ENCODE measurements at places on chromosomes 16 and 17.

DNA sequence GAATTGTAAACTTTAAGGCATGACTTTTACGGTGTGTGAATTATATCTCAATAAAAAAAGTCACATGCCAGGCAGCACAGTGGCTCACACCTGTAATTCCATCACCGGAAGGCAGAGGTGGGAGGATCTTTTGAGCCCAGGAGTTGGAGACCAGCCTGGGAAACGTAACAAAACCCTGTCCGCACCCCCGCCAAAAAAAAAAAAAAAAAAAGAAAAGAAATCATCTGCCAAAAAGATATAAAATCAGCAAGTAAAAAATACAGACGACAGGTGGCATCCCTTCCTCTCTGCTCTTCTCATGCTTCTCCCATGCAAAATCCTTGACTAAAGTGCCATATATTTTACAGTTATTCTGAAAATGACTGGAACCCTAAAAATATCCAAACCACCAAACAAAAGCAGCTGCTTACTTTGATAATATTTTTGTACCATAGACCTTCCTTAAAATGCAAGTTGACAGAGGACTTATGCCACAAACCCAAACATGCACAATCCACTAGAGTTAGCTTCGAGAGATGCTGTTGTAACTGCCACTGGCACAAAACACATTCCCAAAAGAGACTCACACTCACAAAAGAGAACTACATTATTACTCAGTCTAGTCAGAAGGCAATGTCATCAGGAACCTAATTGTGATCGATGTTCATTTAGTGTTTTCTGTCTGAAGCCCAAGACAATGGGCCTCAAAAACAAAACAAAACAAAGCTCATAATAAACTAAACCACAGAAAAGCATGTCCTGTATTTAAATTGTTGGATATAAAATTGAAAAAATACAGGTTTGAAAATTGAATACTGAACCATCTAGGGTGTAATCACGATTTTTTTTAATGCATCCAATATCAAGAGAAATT lies 2.4 kb downstream of the CRLF3 start:
- DNase-seq = no peak

- DNase-seq = no peak
Measured at GRCh38 chr17:41863074-41863848, 2.0 kb downstream of the KLHL11 start.

GRCh38 chr17:1645207-1646171 lies at the start of gene SCARF1:
Gene SCARF1 (minus strand): TSS chr17:1645732. CDS start chr17:1645697, 35 bp downstream.
- no peak for DNase-seq

- no peak for DNase-seq
Measured at GRCh38 chr16:64627781-64628180, 494.1 kb downstream of the CDH11 start.

Data from stimulated activated CD4-positive, alpha-beta T cell treated with anti-CD3 and anti-CD28 coated beads, Interleukin-12 subunit alpha, Interleukin-12 subunit beta, amount 100 ng/mL, for 4 hours (primary cell).